Fibroblast of skin of abdomen (primary cell): ENCODE measurements at places on chromosomes 1 and 21.
A peak's percentile ranks its signal among the peaks of the same experiment; 100 is the strongest.

DNA sequence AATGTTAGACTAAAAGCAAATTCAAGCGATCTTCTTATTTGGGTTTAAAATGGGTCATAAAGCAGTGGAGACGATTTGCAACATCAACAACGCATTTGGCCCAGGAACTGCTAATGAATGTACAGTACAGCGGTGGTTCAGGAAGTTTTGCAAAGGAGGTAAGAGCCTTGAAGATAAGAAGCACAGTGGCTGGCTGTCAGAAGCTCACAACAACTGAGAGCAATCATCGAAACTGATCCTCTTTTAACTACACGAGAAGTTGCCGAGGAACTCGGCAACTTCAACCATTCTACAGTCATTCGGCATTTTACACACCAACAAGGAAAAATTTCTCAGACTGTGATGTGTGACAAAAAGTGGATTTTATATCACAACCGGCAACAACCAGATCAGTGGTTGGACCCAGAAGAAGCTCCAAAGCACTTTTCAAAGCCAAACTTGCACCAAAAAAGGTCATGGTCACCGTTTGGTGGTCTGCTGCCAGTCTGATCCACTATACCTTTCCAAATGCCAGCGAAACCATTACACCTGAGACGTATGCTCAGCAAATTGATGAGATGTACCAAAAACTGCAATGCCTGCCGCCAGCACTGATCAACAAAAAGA is 47.9 kb downstream of the ASH1L start:
- DNase-seq, result no peak

GRCh38 chr1:217534566-217534965 is 96.3 kb downstream of the GPATCH2 start:
- DNase-seq, result no peak

DNA sequence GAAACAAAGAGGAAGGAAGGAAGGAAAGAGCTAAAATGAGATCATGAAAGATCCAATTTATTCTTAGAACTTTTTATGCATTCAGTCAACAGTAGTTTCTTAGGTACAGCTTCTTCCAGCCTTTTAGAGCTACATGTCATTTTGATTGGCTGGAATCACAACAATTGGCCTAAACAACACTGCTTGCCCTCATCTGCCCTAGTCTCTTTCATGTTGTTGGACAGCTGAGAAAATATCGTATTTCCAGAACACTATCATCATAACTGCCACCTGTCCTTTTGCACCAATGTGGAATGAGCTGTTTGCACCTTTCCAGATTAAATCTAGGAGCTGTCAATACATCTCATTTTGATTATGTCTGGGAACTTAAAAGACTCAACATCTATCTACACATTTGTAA is 161.7 kb downstream of the TGFBR3 start:
- DNase-seq, result no peak

DNA sequence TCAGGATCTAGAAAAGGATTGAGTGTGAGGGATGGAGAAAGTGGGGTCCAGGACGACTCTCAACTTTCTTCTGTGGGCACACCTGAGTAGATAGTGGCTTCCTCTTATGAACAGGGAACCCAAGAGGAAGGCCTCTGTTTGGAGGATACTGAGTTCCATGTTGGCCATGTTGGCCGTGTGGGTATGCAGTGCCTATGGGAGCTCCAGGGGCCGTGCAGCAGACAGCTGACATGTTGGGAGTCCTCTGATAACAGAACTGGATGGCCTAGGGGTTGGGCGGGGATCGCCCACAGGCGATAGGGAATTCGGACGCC is 43.0 kb downstream of the TMEM53 start:
- no peak for DNase-seq

GRCh38 chr1:166089804-166090203 is 77.0 kb downstream of the FAM78B start:
- no peak for DNase-seq

DNA sequence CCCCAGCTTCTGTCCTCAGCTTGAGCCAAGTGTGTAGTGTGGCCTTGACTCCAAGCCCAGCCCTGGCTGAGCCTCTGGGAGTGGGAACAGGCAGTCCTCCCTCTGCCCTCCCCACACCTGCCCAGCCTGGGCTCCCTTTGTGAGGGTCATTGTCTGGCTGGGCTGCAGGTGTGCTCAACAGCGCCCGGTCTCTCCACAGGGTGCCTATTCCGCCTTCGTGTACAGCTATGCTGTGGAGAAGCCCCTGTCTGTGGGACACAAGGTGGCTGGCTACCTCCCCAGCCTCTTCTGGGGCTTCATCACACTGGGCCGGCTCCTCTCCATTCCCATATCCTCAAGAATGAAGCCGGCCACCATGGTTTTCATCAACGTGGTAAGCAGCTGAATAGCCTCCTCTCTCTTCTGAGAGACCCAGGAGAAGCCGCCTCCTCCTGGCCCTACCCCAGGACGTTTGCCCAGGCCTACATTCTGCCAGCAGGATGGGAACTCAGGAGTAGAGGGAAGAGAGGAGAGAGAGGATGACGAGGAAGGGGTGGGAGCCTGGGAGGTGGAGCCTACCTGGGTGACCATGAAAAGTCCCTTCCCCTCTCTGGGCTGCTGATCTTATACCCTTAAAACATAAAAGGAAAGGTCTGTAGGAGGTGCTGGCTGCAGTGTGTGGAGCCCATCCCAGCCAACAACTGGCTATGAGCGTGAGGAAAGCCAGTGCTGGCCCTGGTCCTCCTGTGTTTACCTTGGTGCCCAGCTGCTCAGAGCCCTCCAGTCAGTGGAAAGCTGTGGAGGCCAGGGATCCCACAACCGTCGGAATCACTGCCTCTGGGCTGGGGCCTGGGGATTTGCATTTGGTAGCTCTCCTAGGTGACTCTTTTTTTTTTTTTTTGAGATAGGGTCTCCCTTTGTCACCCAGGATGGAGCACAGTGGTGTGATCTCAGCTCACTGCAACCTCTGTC is 45.7 kb downstream of the ELK4 start:
- no peak for DNase-seq

GRCh38 chr1:93616221-93616995 is 65.2 kb downstream of the BCAR3 start:
- no peak for DNase-seq

DNA sequence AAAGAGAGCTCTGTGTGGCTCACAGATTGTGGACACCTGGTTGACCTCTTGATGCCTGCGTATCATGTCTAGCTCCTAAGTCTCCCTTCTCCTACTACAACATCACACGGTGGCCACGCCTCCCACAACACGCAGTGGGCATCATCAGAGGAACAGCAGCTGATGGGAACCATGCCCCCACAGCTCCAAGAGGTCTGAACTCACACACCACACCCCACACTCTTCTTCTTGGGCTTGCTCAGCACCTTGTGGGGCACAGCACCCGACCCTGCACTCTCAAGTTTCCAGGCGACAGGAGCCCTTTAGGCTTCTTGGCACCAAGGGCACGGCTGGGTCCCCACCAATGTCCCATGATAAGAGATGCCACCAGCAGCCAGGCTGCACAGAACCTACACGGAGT is 18.8 kb upstream of the CDCP2 start:
- DNase-seq, result no peak

DNA sequence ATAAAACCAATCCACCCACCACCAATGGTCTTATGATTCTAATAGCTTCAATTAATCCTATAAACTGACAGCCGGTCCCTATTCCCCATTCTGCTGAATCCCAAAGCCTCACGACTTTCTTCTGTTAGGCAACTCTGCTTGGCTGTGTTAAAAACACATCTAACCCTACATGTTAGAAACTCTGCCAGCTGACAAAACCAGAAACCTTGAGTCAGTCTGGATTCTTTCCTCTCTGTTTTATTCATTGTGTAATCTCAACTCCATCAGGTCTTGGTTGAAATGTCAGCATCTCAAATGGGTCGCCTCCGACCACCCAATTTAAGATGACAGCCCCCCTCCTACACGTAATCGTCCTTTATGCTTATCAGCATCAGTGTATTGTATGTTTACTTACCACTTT is 312.1 kb downstream of the DISC1 start:
- DNase-seq, result no peak

GRCh38 chr21:42047821-42048613 is 23.1 kb upstream of the UMODL1 start:
- DNase-seq, result peak; percentile 88
